ENCODE measurements at places on chromosomes 3 and 15.

DNA sequence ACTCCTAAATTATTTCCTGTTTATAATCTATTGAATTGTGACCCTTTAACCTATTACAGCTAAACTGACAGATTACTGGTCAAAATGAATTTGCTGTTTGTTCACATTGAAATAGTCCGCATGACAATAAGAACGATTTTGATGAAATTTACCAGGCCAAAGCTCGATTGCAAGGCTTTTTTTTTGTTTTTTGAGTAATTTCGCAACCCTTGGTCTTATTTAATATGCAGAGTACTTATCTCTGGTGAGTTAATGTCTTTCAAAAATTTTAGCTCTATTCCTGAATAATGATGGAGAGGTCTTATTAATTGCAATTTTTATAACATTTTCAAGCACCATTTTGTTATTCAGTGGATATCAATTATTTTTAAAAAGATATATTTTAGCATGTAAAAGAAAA is 362.4 kb downstream of the OTOL1 start:
- DNase-seq, result no peak

- no peak for DNase-seq
Observed at GRCh38 chr3:126545544-126545943, 13.2 kb downstream of the C3orf22 start.

DNA sequence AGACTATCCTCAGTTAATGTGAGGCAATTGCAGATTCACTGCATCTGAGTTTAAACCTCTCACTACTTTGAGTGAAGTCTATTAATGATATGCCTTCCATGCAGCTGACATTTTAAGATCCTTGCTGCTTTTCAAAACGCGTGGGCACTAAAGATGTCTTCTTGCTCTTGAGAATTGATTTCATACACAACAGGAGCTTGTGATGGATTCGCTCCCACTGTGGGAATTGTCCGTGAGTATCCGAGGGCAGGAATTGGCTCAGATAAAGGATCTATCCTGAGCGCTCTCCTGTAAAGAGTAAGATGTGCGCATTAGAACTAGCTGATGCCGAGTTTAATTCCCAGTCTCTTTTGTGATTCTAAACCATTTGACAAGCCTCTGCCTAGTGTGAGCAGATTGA is 167.9 kb downstream of the ROBO2 start:
- no peak for DNase-seq

GRCh38 chr15:52805351-52806283 is 15.5 kb upstream of the ONECUT1 start:
- DNase-seq, result no peak

GRCh38 chr15:80856809-80857377 is 77.7 kb downstream of the CEMIP start:
- no peak for DNase-seq

DNA sequence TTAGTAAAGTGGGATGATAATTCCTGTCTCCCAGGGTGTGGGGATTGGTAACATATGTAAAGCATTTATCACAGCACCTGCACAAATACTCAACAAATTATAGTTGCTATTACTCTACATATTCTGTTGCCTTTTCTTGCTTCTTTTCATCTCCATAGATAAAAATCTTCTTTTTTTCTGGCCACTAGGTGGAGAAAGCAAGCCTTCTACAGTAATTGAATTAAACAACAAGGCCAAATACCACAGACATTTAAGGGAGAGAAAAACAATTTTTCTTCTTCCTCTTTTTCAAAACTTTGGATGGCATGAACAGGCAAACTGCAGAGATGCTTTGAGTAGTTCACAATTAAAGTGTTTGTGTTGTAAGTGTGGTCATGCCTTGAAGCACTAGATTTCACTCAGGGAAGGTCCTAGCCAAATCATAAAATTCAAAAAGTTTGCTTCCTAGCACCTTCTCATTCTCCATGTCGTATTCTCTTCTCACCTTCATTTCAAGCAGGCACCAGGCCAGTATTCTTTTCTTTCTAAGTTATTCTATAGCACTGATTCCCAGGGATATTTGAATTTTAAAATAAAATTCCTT is 493.4 kb upstream of the TGFBR2 start:
- DNase-seq, result no peak

GRCh38 chr3:30421266-30421665 is 185.1 kb upstream of the TGFBR2 start:
- DNase-seq, result no peak

- DNase-seq, result no peak
Observed at GRCh38 chr15:35308802-35309201, 223.7 kb upstream of the NANOGP8 start.

GRCh38 chr3:35772381-35773015 is 133.2 kb downstream of the ARPP21 start:
- no peak for DNase-seq

- no peak for DNase-seq
Observed at GRCh38 chr15:101813803-101814534, 2.0 kb downstream of the OR4F15 start.

- no peak for DNase-seq
Observed at GRCh38 chr3:172007065-172007370, 32.4 kb upstream of the FNDC3B start.

DNA sequence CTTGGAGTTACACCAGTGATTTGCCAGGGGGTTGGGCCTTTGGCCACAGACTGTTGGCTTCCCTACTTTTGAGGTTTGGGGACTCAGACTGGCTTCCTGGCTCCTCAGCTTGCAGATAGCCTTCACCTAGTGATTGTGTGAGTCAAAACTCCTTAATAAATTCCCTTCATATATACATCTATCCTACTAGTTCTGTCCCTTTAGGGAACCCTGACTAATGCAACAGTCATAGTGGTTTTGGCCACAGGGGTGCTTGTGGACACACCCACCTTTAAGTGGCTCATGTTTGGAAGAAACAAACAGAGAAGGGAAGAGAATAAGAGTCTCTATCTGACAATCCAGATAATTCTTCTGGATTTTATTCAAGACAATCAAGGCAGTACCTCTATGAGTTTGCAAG is 457.7 kb downstream of the EPHA3 start:
- DNase-seq, result no peak

GRCh38 chr3:23889386-23889785 is 27.4 kb downstream of the NKIRAS1 start:
- DNase-seq, result no peak

DNA sequence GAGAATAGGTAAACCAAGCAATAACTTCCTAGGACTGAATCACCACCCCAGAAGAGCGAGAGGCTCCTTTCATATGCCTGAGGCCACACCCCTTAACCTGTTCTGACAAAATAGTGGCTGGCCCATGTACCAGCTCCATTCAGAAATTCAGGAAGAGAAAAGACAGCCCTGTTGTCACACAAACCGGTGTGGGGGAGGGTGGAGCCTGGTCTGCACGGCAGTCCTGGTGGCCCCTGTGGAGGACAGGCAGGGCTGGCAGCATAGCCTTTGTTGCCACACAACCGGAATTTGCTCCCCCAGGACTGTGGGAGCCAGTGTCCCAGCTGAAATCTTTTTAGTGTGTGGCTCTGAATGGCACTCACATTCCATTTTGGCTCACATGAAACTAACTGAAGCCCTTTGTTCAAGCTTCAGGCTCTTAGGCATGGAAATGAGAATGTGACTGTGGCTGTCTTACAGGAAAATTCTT is 23.8 kb downstream of the RLBP1 start:
- no peak for DNase-seq

DNA sequence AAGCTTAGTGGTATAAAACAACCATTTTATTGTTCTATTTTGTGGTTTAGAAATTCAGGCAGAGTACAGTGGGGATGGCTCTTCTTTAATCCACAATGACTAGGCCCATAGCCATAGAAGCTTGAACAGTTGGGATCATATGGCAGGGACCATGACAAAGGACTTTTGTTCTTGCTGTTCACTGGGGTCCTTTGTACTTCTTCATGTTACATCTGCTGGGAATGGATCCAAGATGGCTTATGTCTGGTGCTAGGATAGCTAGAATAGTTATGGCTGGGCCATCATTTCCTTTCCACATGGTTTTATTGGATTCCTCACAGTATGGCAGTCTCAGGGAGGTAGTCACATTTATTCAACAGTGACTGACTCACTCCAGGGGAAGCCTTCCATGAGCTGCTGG is 427.9 kb upstream of the AGTR1 start:
- no peak for DNase-seq

- DNase-seq, result no peak
Observed at GRCh38 chr15:74890665-74890960, 771 bp downstream of the MPI start.

GRCh38 chr15:85035980-85036379 is 54.3 kb downstream of the PDE8A start:
- DNase-seq, result no peak

DNA sequence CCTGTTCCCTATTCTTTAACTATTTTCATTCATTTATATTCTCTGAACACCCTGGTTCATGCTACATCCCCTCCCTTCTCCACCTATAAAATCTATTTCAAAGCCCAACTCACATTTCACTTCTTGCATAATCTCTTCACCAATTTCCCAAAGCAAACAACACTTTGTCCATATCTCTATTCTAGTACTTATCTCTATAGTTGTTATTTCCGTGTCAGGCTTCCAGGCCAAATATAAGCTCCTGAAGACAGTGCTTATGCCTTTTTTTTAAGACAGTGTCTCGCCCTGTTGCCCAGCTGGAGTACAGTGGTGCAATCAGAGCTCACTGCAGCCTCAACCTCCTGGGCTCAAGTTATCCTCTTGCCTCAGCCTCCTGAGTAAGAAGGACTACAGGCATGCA is 43.6 kb downstream of the DNAH12 start:
- no peak for DNase-seq

DNA sequence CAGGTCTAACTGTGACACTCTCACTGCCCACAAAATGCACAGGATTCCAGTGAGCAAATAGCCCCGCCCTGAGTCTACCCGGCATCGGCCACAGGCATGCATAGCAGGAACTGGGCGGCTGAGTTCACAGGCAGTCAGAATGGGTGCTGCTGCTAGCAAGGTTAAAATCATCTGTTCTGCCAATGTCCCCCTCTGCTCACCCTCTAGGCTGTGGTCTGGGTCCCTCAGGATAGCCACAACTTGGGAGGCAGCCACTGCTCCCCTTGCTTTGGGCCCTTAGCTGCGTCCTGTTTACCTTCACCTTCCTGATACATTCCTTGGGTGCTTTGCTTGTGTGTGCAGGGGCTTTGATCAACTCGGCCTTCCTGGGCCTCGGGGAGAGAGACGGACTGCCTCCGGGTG is 232.9 kb upstream of the RGMA start:
- no peak for DNase-seq

DNA sequence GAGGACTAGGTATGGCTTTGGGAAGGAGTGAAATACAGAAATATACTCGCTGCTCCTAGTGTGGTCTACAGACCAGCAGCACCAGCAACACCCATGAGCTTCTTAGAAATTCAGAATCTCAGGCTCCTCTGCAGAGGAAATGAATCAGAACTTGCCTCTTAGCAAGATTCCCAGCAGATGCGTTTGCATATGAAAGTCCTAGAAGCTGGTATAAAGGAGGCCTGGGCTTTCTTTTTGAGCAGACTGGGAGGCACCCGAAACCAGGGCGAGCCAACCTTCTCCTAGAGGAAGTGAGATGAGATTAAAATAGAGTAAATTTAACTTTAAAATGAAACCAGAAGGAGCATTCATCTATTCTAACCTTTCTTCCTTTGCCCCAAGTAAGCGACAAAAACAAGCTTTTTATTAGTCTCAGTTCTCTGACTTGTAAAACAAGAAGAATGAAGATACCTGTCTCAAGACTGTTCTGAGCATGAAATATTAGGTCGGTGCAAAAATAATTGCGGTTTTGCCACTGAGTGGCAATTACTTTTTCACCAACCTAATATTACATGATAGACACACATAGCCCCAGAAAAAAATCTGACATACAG is 140.0 kb downstream of the PDZRN3 start:
- no peak for DNase-seq

- no peak for DNase-seq
Observed at GRCh38 chr3:69108811-69109210, 13.6 kb downstream of the LMOD3 start.

DNA sequence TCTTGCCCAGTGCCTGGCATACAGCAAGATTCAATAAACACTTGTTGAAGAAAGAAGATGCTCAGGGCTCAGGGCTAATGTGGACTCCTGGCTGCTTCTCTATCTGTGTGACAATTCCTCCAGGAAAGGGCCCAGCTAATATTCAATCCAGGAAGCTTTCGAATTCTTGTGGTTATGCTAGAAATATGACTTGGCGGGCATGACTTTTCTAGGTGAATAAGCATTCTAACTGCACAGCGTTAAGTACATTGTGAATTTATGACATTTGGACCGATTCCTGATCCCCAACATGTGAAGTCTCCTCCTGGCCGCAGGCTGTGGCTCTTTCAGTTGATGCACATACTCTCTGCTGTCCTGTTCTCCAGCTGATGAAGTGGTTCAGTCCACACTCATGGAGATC is 117.0 kb downstream of the IMPG2 start:
- no peak for DNase-seq

- DNase-seq, result peak; percentile 15
Observed at GRCh38 chr3:128854475-128854874, 24.9 kb upstream of the ACAD9 start.

GRCh38 chr3:71701251-71701762 is 23.9 kb downstream of the EIF4E3 start:
- no peak for DNase-seq

DNA sequence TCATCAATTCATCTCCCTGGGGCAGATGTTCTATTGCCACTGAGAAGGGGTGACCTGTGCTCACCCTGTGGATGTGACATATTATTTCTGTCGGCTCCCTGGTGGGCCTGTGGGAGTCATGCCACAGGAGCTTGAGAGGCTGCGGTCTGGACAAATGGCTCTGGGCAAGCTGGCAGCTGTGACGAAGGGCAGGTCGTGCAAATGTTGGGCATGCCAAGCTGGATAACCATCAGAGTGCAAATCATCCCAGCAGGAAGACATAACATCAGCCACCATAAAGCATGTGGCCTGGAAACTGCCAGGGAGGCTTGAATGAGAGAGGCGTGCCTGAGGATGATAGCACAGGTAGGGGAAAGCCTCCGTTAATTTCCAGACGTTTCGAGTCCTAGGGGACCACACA is 45.3 kb upstream of the FAM3D start:
- DNase-seq, result no peak

- DNase-seq, result no peak
Observed at GRCh38 chr3:78174821-78175220, 1134.9 kb downstream of the ROBO2 start.

DNA sequence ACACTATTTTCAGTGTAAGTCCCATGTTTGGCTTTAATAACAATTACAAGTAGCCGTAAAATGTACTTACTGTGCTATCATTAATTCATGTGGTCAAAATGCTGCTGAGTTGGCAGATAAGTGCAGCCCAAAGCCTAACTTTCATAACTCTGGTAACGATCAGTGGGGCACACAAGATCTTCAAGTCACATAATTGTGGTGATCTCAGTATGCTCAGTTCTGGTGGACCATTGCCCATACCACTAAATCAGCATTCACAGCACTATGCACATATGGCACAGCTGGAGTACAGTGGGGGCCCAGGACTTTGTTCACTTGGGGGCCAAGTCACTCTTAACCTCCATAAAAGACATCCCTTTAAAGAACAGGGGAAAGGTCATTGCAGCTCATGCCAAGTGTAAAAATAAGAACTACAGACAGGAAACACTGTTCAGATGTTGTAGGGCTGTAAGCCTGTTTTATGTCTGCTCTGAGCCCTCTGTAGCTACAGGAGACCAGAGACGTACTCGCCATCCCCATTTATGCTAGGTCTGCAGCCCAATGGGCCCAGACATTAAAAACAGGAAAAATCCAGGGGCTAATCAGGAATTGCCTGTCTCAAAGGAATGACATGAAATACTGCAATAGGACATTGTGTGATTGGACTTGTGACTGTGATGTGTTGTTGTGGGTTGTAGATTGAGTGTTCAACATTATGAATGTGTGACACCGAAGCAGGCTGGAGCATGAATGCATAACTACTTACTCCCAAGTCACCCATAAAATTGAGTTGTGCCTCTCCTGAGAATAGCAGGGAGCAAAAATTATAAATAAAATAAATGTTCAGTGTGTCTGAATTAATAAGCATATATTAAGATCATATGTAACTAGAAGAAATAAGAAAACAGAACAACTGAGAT is 282.5 kb upstream of the EPHA3 start:
- DNase-seq, result no peak

Data from CD4-positive, alpha-beta T cell treated with Interferon gamma for 1 hour (primary cell).